ENCODE measurements at places on chromosomes 12 and 14. TPM values are rescaled to one million over a fixed set of nuclear protein-coding genes. Genes with fewer than 3 reads are reported as not detected.

DNA sequence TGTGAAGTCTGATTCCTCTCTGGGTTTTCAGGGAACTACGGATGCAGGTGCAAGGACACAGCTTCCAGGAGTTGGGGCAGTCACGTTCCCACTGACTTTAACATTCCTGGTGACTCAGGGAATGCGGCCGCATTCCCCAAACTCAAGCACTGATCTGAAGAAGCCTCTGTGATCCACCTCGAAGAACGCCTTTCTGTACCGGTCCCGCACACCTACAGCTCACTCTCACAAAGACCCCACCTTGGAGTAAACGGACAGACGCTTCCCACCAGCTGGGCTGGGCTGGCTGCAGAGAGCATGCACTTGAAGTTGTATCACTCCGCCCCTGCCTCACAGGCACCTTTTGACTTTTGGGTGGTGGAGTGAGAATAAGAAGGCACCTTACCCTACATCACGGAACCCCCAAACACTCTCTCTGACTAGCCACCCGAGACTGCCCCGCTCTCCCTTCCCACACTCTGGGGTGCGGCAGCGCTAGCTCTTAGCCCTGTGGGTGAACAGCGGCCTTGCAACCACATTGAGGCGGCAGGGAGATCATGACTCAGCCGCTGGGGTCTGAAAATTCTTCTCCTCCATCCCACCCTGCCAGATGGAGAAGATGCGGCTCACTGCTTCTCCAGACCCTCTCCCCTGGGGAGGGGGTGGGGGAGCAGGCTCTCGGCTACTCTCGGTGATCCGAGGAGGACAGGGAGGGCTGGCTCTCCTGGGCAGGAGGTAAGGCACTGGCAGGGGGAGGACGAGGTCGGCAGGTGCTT, 23.7 kb upstream of the HDAC7 start:
- no peaks in the 10 kb centered on the region for H3K4me1 ChIP-seq
- DNase-seq: peak; percentile 34
- H3K36me3 ChIP-seq: no peaks in the 10 kb centered on the region
- H3K27me3 ChIP-seq: no peaks in the 10 kb centered on the region

DNA sequence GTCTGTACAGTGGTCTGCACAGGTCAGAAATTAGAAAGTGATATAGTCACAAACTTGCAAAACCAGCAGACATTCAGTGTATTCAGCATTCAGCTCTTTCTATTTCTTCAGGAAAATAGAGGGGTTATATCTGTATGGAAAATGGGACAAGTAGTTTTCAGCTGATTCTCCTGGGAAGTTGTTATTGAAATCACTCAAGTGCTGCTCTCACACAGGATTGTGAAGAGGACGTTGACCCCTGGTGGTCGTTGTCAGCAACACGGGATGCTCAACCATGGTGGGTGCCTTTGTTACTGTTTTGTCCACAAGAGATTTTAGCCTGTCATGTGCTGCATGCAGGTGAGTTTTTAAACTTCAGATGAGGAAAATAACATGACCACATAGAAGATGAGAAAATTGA, 981.8 kb downstream of the TMEM121 start:
- no peaks in the 10 kb centered on the region for H3K27me3 ChIP-seq
- H3K4me3 ChIP-seq: no peak overlapping the region
- no peak overlapping the region for H3K27ac ChIP-seq
- no peak for DNase-seq
- no peaks in the 10 kb centered on the region for H3K4me1 ChIP-seq

GRCh38 chr12:49636979-49637755, 13.8 kb downstream of the PRPF40B start:
- no peak overlapping the region for H3K27ac ChIP-seq
- H3K36me3 ChIP-seq: no peaks in the 10 kb centered on the region
- no peak overlapping the region for H3K4me3 ChIP-seq
- peak; percentile 72 for DNase-seq
- peaks cover 9% of the 10 kb centered on the region for H3K4me1 ChIP-seq

DNA sequence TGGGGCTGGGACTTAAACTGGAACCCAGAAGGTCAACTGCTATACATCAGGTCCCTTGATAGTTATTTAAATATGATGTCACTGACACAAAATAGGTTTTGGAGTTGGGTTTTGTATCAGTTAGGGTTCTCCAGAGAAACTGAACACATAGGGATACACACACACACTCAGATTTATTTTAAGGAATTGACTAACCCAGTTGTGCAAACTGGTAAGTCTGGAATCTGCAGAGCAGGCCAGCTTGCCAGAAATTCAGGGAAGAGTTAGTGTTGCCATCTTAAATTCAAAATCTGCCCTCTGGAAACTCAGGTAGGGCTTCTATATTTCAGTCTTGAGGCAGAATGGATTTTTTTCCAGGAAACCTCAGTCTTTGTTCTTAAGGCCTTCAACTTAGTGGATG, 36.9 kb downstream of the MAPK1IP1L start:
- no peaks in the 10 kb centered on the region for H3K27me3 ChIP-seq
- H3K4me1 ChIP-seq: no peaks in the 10 kb centered on the region
- no peak overlapping the region for H3K27ac ChIP-seq
- H3K36me3 ChIP-seq: no peaks in the 10 kb centered on the region
- no peak overlapping the region for H3K4me3 ChIP-seq
- no peak for DNase-seq

- no peak for DNase-seq
- no peaks in the 10 kb centered on the region for H3K27me3 ChIP-seq
- H3K4me1 ChIP-seq: peaks cover 8% of the 10 kb centered on the region
- no peak overlapping the region for H3K27ac ChIP-seq
- H3K36me3 ChIP-seq: no peaks in the 10 kb centered on the region
- H3K4me3 ChIP-seq: no peak overlapping the region
Observed at GRCh38 chr14:22390824-22391461, 198.1 kb downstream of the DAD1 start.

- no peaks in the 10 kb centered on the region for H3K36me3 ChIP-seq
- H3K27ac ChIP-seq: no peak overlapping the region
- H3K4me1 ChIP-seq: no peaks in the 10 kb centered on the region
- no peak overlapping the region for H3K4me3 ChIP-seq
Observed at GRCh38 chr14:67704484-67705089, 2.9 kb downstream of the RDH12 start.

GRCh38 chr14:99320105-99320572, 48.1 kb upstream of the BCL11B start:
- H3K27ac ChIP-seq: no peak overlapping the region
- H3K27me3 ChIP-seq: no peaks in the 10 kb centered on the region
- no peak overlapping the region for H3K4me3 ChIP-seq

- H3K27ac ChIP-seq: no peak overlapping the region
- no peak overlapping the region for H3K4me3 ChIP-seq
- no peaks in the 10 kb centered on the region for H3K27me3 ChIP-seq
- no peak for DNase-seq
- H3K36me3 ChIP-seq: peaks cover 15% of the 10 kb centered on the region
- H3K4me1 ChIP-seq: no peaks in the 10 kb centered on the region
Observed at GRCh38 chr12:131740626-131741025, 29.7 kb downstream of the SFSWAP start.

GRCh38 chr12:119676573-119676972, 8.6 kb downstream of the PRKAB1 start:
- no peak overlapping the region for H3K27ac ChIP-seq
- H3K27me3 ChIP-seq: no peaks in the 10 kb centered on the region
- no peak for DNase-seq
- peaks cover 16% of the 10 kb centered on the region for H3K36me3 ChIP-seq

DNA sequence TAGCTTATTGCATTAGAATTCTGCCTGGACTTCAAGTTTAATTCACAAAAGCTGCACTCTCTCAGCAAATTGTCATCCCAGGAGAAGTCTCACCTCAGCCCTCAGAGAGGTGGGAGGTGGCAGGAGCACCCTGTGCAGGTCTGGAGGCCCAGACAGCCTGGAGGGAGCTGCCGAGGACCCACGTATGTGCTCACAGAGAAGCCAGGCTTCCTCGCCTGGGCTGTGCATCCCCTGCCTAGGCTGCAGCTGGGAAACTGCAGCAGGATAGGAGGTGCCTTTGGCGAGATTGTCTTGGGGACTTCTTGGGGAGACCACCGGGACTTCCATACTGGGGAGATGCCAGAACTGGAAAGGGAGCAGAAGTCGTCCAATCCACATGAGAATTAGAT, 8.8 kb downstream of the CPNE6 start:
- peaks cover 41% of the 10 kb centered on the region for H3K4me1 ChIP-seq
- H3K27me3 ChIP-seq: peaks cover 39% of the 10 kb centered on the region
- DNase-seq: peak; percentile 11
- H3K27ac ChIP-seq: no peak overlapping the region

- no peaks in the 10 kb centered on the region for H3K36me3 ChIP-seq
- H3K4me3 ChIP-seq: no peak overlapping the region
- no peaks in the 10 kb centered on the region for H3K4me1 ChIP-seq
- H3K27ac ChIP-seq: no peak overlapping the region
- no peak for DNase-seq
Observed at GRCh38 chr12:58313091-58313855, 371.9 kb downstream of the ATP23 start.

DNA sequence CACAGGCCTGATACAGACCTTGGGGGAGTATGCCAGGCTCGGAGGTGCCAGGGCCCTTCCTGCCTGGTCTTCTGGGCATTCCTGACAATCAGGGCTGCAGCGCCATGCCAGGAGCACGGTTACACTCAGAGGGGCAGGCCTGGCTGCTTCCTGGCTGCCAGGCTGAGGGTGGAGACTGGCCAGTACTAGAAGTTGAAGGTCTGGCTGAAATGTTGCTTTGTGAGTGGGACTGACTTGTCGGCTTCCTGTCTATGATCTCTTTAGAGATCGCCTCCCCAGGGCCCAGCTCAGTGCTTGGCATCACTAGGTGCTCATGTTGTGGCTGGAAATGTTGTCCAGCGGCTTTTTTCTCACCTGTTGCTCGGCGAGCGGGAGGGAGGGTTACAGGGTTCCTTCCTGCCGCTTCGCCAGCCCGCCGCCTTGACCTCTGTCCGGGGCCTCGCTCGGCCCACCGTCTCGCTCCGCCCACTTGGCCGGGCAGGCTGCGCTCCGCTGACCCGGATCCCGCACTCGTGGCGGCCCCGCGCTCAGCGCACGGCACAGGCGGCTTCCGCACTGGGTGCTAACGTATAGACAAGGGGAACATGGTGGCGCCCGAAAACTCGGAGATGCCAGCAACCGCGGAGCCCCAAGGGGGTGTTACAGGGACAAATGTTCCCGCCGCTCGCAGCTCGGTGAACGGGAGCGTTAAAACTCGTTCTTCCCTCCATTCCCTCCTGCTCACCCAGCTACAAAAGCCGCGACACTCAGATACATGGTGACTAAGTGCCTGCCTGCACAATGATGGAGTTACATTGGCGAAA, 32.6 kb downstream of the PAPLN start:
- H3K4me1 ChIP-seq: no peaks in the 10 kb centered on the region
- H3K36me3 ChIP-seq: no peaks in the 10 kb centered on the region
- DNase-seq: peak; percentile 53
- peaks cover 21% of the 10 kb centered on the region for H3K27me3 ChIP-seq

DNA sequence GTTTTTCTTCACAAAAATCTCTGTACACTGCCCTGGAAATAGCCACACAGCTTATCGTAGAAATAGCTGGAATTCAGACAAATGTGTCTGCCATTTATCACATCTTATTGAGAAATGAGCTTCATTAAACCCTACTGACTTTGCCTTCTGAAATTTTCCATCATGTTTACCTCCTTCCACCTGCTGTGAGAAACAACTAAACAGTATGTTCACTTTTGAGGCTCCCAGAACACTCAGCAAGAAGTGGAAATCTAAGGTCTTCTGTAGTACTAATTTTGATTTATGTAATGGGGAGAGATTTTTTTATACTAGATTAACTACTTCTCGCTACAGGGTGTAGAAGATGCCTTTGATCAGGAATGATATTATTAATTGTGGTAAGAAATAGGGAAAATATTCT, 268.0 kb downstream of the KCNC2 start:
- no peak overlapping the region for H3K27ac ChIP-seq
- no peaks in the 10 kb centered on the region for H3K4me1 ChIP-seq
- no peak overlapping the region for H3K4me3 ChIP-seq
- DNase-seq: no peak
- no peaks in the 10 kb centered on the region for H3K27me3 ChIP-seq

GRCh38 chr12:108592033-108592909, 5.6 kb downstream of the TMEM119 start:
- H3K27ac ChIP-seq: no peak overlapping the region
- H3K36me3 ChIP-seq: no peaks in the 10 kb centered on the region
- no peak for DNase-seq
- H3K4me1 ChIP-seq: peaks cover 29% of the 10 kb centered on the region
- H3K27me3 ChIP-seq: no peaks in the 10 kb centered on the region

DNA sequence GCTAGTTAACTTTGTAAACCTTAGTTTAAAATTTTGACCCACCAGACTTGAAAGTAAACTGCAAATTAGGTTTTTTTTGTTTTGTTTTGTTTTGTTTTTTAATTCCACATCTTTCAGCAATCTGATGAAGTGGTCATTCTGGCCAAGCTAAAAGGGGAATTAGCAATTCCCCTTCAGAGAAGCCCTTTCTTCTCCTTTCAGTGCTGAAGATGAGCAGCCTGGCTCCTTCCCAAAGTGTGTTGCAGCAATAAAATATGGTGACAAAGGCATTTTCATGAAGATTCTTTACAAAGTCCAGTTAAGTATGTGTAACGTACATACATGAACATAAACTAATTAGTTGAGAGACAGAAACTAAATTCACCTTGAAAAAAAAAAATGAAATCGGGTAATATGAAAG, 380.1 kb downstream of the NOVA1 start:
- no peak overlapping the region for H3K4me3 ChIP-seq
- peaks cover 17% of the 10 kb centered on the region for H3K4me1 ChIP-seq
- no peak for DNase-seq

DNA sequence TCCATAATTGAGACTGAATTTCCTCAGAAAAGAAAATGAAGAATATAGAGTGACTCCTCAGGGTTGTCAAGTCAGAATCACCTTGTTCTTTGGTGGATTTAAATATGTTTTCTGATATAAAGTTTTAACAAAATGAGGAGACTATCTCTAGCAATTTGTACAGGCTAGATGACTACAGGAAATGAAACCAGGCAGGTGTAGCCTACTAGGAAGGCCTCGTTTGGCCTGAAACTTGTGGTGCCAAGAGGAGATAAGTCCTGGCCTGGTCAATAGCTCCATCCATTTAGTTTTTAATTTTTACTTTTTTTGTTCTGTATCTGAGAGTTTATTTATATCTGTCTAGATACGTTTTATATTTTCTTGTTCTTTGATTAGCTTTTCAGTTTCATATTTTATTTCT, 41.5 kb downstream of the SNAPC1 start:
- H3K4me1 ChIP-seq: no peaks in the 10 kb centered on the region
- no peaks in the 10 kb centered on the region for H3K36me3 ChIP-seq
- H3K4me3 ChIP-seq: no peak overlapping the region
- H3K27me3 ChIP-seq: no peaks in the 10 kb centered on the region
- DNase-seq: no peak

GRCh38 chr14:84750763-84751554, 779.0 kb upstream of the FLRT2 start:
- no peak overlapping the region for H3K27ac ChIP-seq
- H3K4me3 ChIP-seq: no peak overlapping the region
- H3K36me3 ChIP-seq: no peaks in the 10 kb centered on the region
- no peak for DNase-seq
- no peaks in the 10 kb centered on the region for H3K27me3 ChIP-seq

- no peak overlapping the region for H3K27ac ChIP-seq
- no peak for DNase-seq
- H3K36me3 ChIP-seq: no peaks in the 10 kb centered on the region
- no peaks in the 10 kb centered on the region for H3K27me3 ChIP-seq
- H3K4me1 ChIP-seq: peaks cover 41% of the 10 kb centered on the region
Observed at GRCh38 chr14:91111443-91111842, 2.4 kb upstream of the DGLUCY start.

MIP gene
- not detected for total RNA-seq

KRT85 gene
- total RNA-seq: not detected

FIGNL2 gene
- 25.1 TPM for total RNA-seq

TAS2R13 gene
- total RNA-seq: 2.4 TPM

LRRC10 gene
- not detected for total RNA-seq

PCNX4 gene
- total RNA-seq: 172 TPM

LIN52 gene
- total RNA-seq: 25.7 TPM

WNT1 gene
- total RNA-seq: not detected

MYL2 gene
- not detected for total RNA-seq

NDUFA12 gene
- total RNA-seq: 170 TPM

ZC2HC1C gene
- total RNA-seq: 0.90 TPM

PLXNC1 gene
- total RNA-seq: 13.4 TPM

Data from neural progenitor cell (in vitro differentiated cells).